ENCODE measurements at places on chromosomes 1 and 21. TPM values are rescaled to one million over a fixed set of nuclear protein-coding genes. Genes with fewer than 3 reads are reported as not detected.

The CR1L gene
- total RNA-seq, result not detected

The RIPPLY3 gene
- total RNA-seq, result 0.57 TPM

The HCN3 gene
- 3.0 TPM for total RNA-seq

The TTC39A gene
- 39.2 TPM for total RNA-seq

The RGS5 gene
- 11.3 TPM for total RNA-seq

The LDLRAD2 gene
- total RNA-seq, result not detected

The MTMR11 gene
- 13.5 TPM for total RNA-seq

The PTAFR gene
- 12.8 TPM for total RNA-seq

The CSTB gene
- 375 TPM for total RNA-seq

The LIPI gene
- not detected for total RNA-seq

The IGFN1 gene
- total RNA-seq, result not detected

The DYNLT5 gene
- total RNA-seq, result 0.22 TPM

The CD2 gene
- total RNA-seq, result 4.0 TPM

The LYPLA2 gene
- 51.9 TPM for total RNA-seq

The CTSK gene
- total RNA-seq, result 3.0 TPM

The NUF2 gene
- 2.9 TPM for total RNA-seq

The LCE2C gene
- not detected for total RNA-seq

The AGO3 gene
- 12.5 TPM for total RNA-seq

The CD48 gene
- total RNA-seq, result 3.6 TPM

The ARF1 gene
- 327 TPM for total RNA-seq

The LCE3E gene
- total RNA-seq, result 0.76 TPM

The KCND3 gene
- 2.4 TPM for total RNA-seq

The SV2A gene
- 2.1 TPM for total RNA-seq

The LDLRAP1 gene
- total RNA-seq, result 17.0 TPM

The TMPRSS3 gene
- total RNA-seq, result not detected

The CA6 gene
- total RNA-seq, result not detected

The CDK18 gene
- 5.5 TPM for total RNA-seq

The MEF2D gene
- 13.8 TPM for total RNA-seq

The KLF17 gene
- total RNA-seq, result 0.19 TPM

All from esophagus squamous epithelium (tissue), 5 donors.